Stimulated activated CD4-positive, alpha-beta T cell treated with anti-CD3 and anti-CD28 coated beads, Interleukin-15, amount 100 ng/mL, for 1 hour (primary cell): ENCODE measurements at places on chromosomes 4 and X.

DNA sequence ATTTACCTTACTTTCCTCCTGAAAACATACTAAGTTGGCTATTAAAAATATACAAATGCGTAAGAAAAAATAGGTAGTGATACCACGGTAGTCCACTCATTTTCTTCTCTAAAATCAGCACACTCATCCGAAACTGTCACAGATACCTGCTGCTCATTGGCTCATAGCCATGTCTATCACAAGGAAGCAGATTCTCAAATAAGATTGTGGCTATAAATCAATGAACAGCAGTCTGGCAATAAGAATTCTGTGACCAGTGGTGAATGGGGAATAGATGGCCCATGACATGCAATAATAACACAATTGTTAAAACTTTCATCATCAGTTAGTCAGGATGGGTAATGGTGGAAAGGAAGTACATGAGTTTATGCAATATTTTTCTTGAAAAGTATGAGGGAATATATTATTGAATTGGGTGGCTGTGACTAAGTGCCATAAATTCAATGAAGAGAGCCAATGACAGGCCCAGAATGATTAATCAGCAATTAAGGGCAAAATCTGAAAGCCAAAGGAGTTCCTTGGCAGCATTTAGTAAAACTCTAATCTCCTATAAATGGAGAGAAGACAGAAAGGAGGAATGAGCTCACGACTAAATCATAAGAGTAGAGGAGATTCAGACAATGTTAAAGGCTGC is 202.3 kb upstream of the NEIL3 start:
- DNase-seq = no peak

DNA sequence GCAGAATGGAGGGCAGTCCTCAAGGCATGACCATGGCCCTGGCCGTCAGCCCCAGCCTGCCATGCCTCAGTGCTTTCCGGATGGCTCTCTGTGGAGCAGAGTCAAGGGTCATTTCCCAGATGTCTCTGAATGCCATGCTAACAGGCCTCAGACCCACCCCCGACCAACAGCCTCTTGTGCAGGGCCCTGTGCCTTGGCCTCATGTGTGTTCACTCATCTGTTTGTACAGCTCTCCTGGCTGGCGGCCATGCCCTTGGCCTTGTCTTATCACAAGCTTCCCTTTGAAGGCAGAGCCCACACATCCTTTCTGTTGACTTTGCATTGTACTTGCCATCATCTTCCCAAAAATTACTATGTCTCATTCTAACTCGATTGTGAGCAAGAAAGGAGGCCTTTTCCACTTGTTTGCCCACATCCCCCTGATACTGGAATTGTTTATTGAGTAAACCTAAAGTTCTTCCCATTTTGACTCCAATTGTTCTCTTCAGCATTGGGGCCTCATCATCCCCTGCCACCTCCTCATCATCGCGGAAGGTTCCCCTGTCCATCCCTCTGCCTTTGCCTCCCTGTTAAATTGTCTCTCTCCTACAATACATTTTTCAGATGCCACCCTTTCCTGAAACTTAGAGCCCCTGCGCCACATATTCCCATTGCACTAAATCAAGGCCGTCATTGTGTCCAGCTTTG is 6.3 kb downstream of the CA5B start:
- no peak for DNase-seq

DNA sequence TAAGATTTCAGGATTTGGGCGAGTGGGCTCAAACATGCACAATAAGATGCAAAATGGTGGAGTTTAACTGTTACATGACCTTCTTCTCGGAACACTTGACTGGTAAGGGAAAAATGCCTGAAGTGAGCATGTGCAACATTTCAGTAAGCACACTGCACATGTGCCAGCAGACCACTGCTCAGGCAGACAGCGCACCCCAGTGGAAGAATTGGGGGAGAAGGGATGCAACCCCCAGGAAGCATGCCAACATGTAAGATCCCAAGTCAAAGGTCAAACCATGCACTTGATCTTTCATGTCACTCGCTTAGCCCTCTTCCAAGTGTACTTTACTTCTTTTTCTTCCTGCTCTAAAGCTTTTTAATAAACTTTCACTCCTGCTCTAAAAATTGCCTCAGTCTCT is 256.3 kb downstream of the CENPC start:
- DNase-seq = no peak

DNA sequence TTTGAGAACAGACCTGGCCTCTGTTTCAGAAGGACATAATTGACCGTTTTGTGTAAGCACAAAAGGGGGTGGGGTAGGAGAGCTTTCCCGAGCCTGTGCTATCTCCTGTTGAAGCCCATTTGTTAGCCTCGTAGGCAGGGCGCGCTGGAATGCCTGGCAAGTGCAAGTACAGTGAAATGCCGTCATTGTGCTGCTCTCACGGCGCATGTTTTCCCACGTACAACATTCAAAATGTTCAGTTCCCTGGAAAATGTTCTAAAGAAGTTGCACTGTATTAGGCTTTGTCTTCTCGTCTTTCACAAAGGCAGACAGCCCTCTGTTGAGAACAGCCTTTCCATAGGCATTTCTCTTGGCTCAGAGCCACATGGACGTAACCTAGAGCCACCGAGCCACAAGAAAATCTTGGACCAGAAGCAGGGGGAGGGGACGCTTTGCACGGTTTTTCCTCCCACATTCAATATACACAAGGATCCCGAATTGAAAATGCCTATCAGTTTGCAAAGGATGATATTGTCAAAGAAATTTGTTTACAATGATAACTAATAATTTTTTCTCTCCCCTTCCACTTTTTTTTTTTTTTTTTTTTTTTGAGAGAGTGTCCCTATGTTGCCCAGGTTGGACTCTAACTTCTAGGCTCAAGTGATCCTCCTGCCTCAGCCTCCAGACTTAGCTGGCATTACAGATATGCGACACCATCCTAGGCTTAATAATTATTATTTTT is 54.6 kb upstream of the RAPGEF2 start:
- DNase-seq = no peak

DNA sequence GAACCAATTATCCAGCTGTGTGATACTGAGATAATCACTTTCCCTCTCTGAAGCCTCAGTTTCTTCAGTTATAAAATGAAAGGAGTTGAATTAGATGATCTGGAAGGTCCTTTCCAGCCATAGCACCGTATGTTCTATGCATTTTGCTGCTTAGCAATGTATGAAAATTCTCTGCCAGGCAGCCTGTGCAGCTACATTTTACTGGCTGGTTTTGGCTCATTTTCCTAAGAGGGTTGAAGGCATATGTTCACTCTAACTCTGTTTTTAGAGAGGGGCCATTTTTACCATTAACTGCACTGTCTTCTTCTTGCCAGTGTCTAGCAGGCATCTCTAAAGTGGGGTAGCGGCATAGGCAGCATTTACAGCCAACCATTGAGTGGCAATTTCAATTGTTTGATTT is 26.1 kb downstream of the TRPC5 start:
- DNase-seq = no peak

GRCh38 chr4:182385897-182386296 is 142.7 kb downstream of the TENM3 start:
- DNase-seq = no peak

GRCh38 chr4:141530627-141531026 is 105.8 kb upstream of the IL15 start:
- no peak for DNase-seq

- DNase-seq = no peak
Observed at GRCh38 chr4:151887816-151888180, 127.0 kb upstream of the GATB start.

DNA sequence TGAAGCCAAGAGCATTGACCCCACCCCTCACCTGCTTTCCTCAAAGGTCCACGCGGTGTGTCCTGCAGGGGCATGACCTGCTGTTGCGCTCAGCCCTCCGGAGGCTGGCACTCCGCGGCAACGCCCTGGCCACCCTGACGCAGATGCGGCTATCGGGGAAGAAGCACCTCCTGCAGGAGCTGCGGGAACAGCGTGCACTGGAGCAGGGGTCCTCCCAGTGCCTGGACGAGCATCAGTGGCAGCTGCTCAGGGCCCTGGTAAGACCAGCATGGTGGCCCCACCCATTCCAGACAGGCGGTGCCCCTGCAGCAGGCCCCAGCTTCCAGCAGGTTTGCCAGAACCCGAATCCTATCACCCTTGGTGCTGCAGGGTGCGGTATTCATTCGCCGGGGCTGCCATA is 86.0 kb downstream of the EVC start:
- no peak for DNase-seq

DNA sequence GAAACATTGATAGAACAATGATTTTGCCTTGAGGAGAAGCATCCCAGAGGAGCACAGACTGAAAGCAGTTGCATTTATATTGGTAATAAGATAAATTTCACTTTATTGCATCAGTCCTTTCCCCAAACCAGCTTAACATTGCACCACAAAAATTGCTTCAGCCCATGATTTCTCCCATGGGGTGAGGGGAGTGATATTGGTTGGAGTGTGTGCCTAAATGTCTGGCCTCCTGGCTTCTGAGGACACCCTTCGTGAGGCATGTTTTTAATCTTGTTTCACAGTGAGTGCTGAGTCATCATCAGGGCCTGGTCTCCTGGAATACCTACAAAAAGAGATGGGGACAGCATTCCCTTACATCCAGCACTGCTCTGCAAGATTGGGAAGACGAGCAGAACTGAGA is 487.9 kb downstream of the C4orf33 start:
- DNase-seq = no peak

- no peak for DNase-seq
Observed at GRCh38 chrX:4674028-4674782, 960.8 kb upstream of the PRKX start.
